ENCODE measurements at places on chromosomes 7 and 10.

DNA sequence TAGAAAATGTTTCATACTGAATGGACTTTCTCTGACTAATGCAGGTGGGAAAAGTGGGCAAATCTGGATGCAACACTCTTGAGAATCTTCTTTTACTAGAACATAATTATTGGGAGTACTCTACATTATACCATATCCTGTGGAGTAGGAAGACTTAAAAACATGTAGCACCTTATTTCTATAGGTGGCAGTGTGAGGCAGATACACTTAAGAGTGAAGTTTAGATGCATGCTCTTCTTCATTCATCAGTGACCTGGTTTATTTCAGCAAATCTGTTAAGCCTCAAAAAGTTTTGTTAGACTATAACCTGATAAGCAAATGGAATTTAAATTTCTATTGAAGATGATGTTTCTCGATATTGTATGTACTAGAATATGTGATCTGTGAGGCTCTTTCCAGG lies 1087.1 kb upstream of the LRRN3 start:
- DNase-seq, result no peak

DNA sequence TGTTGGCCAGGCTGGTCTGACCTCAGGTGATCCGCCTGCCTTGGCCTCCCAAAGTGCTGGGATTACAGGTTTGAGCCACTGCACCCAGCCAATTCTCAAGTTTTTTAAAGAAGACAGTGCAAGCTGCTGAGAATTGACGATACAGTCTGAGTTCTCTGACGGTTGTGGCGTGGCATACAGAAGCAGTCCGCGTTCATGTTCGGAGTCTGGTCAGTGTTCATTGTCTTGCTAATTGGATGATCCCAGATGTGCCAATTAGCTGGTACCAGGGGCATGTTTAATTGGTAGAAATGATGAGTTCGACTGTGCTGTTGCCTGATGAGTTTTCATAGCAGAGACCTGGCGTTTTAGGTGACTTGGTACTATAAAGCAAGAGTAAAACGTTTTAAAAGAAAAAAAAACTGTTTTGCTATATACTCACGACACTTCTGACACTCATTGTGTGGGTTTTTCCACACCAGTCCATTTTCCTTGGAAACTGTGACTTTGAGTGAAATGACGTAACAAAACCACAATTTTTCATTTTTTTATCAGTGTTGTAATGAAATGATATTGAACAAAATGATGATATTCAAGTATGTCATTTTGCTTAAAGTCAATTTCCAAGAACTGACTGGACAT lies 32.3 kb downstream of the CAMK1D start:
- no peak for DNase-seq

DNA sequence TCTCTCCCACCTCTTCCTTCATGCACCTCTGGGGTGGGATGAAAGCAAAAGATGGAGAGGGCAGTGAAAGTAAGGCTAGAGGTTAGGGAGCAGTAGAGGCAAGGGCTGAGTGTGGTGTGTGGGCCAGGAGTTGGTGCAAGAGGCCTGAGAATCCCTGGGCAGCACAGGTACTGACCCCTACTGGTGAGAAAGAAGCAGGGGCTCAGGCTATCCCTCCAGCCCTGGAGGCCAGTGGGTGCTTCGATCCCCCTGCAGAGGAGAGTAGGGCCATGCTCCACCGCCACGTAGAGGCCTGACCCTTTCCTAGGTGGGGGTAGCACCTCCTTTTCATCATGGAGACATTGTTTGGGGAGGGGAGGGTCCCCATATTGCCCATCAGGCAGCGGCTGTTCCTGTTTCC lies 9.8 kb downstream of the CDHR1 start:
- DNase-seq, result no peak

- DNase-seq, result no peak
Observed at GRCh38 chr10:3747984-3748383, 37.0 kb downstream of the KLF6 start.

- DNase-seq, result no peak
Observed at GRCh38 chr7:3272691-3273141, 28.3 kb upstream of the SDK1 start.

DNA sequence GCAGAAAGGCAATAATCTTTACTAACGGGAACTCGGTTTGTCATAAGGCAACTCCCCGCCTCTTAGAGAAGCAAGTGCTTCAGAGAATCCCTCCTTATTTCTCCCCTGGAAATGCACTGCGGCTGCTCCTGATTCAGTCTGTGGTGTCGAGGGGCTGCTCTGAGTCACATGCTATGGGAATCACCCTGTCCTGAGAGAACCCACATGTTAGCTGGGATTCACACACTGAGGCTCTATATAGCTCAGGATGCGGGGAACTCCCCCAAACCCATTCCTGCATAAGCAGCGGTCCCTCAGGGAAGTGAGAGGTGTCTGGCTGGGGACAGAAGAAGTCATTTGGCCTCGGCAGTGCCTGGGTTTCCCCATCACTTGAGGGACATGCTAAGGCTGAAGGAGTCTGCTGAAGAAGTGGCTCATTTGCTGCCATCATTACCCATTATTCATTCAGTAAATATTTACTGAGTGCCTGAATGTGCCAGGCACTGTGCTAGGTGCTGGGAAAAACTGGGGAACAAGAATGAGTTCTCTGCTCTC lies 87.5 kb downstream of the ATXN7L1 start:
- DNase-seq, result no peak

DNA sequence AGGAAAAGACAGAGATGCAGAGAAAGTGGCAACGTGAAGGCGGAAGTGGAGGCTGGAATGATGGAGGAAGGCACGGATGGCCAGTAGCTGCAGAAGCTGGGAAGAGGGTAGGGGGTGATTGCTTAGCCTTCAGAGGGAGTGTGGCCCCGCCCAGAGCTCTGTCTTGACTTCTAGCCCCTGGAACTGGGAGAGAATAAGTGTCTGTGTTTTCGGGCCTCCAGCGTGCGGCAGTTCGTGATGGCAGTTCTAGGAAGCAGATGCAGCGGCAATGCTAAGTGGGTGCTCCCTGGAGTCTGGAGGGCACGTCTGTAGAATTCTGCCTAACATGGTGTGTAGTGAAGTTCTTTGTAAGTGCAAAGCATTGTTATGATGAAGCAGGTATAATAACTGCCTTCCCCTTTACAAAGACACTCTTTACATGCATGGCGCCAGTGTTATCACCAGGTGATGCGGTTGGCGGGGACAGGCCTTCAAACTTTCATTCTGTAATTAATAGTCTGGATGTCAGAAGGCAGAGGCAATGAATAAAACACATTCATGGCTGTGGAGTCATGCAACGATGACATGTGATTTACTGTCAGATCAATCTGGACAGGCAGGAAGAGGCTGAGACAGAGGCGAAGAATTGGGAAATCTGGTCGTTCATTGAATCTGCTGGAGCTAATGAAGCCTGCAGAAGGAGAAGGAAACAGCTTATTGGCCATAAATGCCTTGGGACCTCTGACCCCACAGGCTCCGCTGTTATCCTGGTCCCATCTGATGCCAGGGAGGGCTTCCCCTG lies 228.6 kb downstream of the GLRX3 start:
- DNase-seq, result no peak

GRCh38 chr10:63480237-63480636 lies 14.5 kb upstream of the JMJD1C start:
- DNase-seq, result no peak

GRCh38 chr7:131861620-131862346 lies 305.4 kb upstream of the PODXL start:
- no peak for DNase-seq

Data from anterior cingulate cortex (tissue), 58 donors.